ENCODE measurements at places on chromosomes 5 and 9. TPM values are rescaled to one million over a fixed set of nuclear protein-coding genes. Genes with fewer than 3 reads are reported as not detected.

The ELAVL2 gene
- 3.3 TPM for polyA plus RNA-seq

- DNase-seq, result no peak
Measured at GRCh38 chr9:99024959-99025358, 80.0 kb upstream of the TGFBR1 start.

The GADD45G gene
- polyA plus RNA-seq, result 9.8 TPM

The DNM1 gene
- polyA plus RNA-seq, result 72.9 TPM

DNA sequence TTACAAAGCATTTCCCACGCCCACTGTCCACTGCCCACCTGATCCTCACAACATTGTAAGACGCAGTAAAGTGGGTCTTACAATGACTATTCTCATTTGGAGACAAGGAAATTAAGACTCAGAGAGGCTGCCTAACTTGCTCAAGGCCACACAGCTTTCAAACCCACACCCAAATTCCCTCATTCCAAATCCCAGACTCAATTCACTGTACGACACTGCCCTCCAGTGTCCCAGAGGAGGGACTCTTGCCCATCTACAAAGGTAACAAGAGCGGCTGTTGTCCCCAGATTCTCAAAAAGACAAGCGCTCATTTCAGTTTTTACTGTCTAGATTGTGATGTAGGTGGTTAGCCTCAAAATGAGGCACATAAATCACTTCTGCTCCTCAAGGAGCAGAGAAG, 184.6 kb downstream of the ACTL7B start:
- DNase-seq, result no peak

DNA sequence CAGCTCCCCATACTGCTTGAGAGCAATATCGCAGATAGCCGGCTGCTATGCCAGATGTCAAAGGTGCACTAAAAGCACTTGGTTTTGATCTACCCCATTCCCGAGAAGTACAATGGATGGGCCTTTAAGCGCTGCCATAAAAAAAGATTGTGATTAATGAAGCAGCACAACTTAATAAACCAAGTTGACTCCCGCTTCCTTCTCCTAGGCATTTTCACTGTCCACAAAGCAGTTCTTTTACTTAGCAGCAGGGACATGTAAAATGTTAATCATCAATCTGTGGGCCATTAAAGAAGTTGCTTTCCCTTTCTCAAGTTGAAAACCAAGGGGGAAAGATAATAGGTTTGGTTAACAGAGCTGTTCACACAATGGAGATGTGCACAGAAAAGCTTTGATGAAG, 176.4 kb downstream of the TRPM6 start:
- DNase-seq, result no peak

The CDKN2A gene
- 0.23 TPM for polyA plus RNA-seq

DNA sequence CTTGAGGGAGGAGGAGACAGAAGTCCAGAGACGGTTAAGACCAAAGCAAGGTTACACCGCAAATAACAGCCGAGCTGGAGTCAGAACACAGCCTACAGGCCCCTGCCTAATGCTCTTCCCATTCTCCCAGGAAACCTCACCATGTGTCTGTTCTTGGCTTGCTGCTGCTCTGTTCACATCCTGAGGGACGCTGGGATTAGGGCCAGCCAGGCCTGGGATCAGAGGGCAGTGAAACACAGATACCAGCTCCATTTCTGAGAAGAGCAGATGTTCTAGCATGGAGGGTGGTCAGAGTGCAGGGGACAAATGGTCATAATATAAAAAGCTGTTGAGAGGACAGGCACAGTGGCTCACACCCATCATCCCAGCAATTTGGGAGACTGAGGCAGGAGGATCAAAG, 124.8 kb upstream of the LARP1 start:
- DNase-seq, result no peak

The FST gene
- 37.1 TPM for polyA plus RNA-seq

Data from muscle of leg (tissue), 16 donors.